Hematopoietic multipotent progenitor cell treated with erythropoietin and hydrocortisone succinate and interleukin-3 and kit ligand, for 6 days (in vitro differentiated cells): ENCODE measurements at places on chromosomes 13 and 19.

DNA sequence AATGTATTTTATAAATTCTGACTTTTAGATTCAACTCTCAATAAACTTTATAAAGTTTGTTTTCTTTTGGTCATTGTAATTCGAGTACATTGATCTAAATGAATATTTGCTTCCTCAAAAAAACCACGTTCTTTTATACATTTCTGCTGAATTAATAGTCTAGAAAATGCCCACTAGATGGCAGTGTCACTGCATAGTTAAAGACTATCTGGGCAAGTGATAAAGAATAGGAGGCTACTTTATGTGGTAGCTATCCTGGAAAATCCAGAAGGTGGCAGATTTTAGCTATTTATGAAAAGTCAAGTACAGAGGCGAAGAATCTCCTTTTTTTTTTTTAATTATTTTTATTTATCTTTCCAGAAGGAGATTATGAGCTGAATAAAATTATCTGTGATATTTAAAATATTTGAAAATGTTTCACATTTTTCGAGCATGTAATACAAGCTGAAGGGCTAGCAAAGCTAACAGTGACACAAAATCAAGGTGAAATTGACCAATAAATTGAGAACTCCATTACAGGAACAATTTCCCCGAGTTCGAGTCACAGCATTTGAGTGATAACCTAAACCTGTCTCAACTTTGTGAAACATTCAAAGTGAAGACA lies 221.8 kb downstream of the OLFM4 start:
- peak; percentile 95 for DNase-seq

DNA sequence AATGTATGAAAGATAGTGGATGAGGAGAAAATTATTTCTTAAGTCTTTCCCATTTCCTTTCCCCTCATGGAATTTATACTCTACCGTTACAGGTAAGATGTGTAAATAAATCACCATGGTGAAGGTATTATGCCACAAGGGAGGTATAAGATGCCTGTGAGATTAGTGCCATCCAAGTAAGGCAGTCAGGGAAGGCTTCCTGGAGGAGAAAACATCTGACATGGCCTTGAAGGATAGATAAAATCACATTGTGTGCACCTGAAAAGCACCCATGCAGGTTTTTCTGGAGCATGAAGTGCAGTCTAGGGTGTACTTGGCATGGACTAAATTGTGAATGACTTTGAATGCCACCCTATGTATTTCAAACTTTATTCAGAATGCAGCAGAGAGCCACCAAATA lies 15.3 kb downstream of the MBNL2 start:
- DNase-seq: no peak

DNA sequence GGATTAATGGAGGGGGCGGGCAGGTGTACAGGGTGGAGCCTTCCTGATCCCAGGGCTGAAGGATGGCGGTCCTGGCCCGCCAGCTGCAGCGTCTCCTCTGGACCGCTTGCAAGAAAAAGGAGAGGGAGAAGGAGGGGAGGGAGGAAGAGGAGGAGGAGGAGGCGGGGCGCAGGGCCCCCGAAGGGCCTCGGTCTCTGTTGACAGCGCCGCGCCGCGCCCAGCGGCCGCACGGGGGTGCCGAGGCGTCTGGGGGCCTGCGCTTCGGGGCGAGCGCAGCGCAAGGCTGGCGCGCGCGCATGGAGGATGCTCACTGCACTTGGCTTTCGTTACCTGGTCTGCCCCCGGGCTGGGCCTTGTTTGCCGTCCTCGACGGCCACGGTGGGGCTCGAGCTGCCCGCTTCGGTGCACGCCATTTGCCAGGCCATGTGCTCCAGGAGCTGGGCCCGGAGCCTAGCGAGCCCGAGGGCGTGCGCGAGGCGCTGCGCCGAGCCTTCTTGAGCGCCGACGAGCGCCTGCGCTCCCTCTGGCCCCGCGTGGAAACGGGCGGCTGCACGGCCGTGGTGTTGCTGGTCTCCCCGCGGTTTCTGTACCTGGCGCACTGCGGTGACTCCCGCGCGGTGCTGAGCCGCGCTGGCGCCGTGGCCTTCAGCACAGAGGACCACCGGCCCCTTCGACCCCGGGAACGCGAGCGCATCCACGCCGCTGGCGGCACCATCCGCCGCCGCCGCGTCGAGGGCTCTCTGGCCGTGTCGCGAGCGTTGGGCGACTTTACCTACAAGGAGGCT lies at the start of gene PPM1N:
TSS of gene PPM1N (plus strand) at position 33 of the 785 bp plus-strand sequence. CDS start at position 63, 30 bp downstream.
- DNase-seq: peak; percentile 80

GRCh38 chr13:95579303-95579702 lies 26.8 kb downstream of the CLDN10 start:
- no peak for DNase-seq

GRCh38 chr13:22144806-22145205 lies 473.9 kb downstream of the FGF9 start:
- DNase-seq: no peak

DNA sequence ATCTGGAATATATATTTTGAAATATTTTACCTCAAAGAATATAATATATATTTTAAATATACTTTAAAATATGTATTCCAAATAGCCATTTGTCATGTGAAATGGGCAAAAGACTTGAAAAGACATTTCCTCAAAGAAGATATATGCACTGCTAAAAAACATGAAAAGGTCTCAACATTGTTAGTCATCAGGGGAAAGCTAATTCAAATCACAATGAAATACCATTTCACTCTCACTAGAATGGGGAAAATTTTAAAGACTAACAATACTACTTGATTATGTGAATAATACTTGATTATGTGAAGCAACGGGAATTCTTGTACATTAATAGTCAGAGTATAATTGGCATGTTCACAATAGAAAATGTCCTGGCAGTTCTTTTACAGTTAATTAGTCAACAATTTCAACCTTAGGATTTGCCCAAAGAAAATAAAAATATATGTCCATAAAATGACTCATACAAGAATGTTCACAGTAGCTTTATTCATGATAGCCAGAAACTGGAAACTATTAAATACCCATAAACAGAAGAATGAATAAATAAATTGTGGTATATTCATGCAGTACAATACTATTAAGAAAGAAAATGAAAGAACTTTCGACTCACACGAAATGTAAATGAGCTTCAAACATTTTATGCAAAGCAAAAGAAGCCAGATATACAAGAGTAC lies 6.8 kb upstream of the KBTBD6 start:
- no peak for DNase-seq
